ENCODE measurements at places on chromosomes 6 and 20.

- DNase-seq = no peak
Observed at GRCh38 chr6:124684621-124685020, 277.6 kb upstream of the RNF217 start.

DNA sequence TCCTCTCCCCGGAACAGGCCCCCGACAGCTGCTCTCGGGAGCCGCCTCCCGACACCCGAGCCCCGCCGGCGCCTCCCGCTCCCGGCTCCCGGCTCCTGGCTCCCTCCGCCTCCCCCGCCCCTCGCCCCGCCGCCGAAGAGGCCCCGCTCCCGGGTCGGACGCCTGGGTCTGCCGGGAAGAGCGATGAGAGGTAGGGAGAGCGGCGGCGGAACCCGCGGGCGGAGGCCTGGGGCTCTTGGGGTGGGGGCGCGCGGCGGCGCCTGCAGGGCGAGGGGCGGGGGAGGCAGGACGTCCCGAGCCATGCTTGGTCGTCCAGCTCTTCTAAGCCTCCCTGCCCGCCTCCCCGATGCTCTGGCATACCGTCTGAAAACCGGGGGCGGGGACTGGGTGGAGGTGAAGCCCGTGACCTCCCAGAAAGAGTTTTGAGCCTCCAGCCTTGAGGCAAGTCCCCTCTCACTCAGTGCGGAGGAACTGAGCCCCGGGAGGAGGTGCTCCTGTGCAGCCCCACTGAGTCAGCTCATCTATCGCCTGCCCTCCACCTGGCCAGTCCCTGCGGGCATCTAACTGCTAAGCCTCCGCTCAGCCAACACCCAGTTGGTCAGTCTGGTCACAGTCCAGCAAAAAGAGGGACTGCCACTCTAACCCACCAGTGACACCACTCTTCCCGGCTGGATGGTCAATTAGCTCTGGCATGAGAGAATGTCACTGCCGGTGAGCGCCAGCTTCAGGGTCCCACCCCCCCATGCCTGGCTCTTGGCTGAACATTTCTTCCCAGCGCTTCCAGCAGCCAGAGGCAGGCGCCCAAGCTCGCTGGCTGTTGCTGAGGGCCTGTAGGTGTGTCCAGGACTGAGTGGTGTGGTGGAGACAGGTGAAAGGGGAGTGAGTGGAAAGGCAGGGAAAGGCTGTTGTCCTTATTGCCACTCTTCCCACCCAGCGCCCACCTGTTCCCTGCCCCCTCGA lies 482 bp downstream of the DDR1 start:
- no peak for DNase-seq

GRCh38 chr6:149217466-149217888 lies 100.0 kb upstream of the TAB2 start:
- no peak for DNase-seq

GRCh38 chr20:56187534-56188165 lies 60.9 kb upstream of the MC3R start:
- DNase-seq = no peak

- no peak for DNase-seq
Observed at GRCh38 chr6:147817042-147817689, 308.7 kb downstream of the SAMD5 start.

GRCh38 chr20:51860111-51860882 lies 58.0 kb upstream of the SALL4 start:
- DNase-seq = no peak

- no peak for DNase-seq
Observed at GRCh38 chr6:168030908-168031307, 33.4 kb downstream of the KIF25 start.

DNA sequence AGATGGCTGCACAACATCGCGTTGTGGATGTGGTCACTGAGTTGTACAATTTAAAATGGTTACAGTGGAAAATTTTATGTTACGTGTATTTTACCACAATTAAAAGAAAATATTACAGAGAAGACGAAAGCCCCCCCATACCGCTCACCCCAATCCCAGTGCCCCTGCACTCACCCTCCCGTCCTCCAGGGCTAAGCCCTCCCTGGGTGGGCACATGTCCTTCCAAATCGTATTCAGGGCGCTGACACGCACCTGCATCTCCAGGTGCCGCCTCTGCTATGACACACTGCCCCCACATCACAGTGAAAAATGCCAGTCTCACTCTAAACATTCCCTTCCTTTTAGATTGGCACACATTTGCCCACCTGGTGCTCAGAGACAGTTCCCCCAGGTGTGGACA lies 49.4 kb downstream of the PSMG4 start:
- DNase-seq = no peak

GRCh38 chr6:160135907-160136655 lies 14.5 kb downstream of the SLC22A1 start:
- DNase-seq = no peak

DNA sequence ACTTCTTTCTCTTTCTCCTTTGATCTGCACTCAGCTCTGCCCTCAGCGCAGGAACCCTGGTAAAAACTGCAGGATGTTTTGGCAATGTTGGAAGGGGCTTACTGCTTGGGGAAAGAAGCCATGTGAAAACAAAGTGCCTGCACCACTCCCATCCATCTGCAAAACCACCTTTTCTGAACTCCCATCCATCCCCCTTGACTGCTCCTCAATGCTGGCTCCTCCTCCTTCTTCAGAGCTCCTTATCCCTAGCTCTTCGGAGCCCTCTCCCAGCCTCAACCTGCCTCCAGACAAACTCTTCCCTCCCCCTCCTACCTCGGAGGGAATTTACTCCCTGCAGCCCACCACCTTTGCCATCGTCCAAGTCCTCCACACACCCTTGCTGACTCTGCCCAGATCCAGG lies 4.2 kb upstream of the ZBTB12 start:
- no peak for DNase-seq

- no peak for DNase-seq
Observed at GRCh38 chr6:132401618-132402285, 477 bp upstream of the MOXD1 start.

DNA sequence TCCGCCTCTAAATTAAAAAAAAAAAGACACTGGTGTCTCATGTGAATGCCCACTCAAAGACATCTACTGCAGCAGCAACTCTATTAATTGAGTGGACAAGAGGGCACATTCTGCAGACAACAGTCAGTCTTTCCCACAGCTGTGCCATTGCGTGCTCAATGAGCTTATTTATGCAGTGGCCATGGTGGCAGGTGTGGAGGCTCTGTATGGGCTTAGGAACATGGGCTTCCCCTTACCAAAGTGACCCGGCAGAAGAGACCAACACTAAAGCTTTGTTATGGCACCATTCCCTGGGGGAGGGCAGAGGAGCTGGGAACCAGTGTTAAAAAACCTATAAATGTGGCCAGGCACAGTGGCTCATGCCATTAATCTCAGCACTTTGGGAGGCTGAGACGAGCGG lies 4.2 kb upstream of the VAPB start:
- DNase-seq = no peak

DNA sequence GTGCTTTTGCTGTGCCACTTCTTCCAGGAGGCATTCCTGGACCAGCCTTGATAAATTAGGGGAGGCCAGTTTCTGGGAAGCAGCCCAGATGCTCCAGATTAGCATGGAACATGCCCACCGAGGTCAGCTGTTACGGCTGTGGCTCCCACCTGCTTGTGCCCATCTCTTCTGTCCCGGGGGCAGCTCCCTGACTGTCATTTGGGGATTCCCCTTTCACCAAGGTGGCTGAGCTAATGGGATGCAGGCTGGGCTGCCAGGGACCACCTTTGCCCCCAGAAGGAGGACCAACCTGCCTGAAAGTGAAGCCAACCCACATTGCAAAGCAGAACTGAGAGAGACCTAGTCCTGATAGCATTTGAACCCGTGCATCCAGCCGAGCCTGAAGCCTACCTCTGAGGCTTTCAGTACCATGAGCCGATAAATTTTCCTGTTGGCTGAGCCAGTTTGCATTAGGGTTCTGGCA lies 85.3 kb downstream of the PTPN1 start:
- no peak for DNase-seq

DNA sequence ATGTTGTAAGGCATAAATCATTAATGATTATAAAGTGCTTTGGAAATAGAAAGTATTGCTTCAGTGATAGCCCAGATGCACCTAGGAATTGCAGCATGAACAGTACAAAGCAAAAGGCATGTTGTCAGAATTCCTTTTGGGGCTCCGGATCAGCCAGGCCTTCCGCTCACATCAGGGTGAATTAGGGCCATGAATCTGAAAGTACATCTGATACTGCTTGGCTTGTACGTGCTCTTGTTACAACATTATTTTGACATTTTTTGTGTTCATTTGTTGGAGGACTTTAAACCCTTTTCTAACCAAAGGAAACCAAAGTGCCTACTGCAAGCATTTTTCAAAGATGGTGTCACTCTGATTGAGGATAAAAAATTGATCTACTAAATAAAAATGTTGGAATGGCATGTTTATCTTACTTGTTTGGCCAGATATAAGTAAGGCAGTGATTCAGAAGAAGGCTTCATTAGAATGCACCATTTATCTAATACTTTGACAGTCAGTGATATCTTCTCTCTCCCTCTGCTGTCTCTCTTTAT lies 1005.6 kb upstream of the FLRT3 start:
- DNase-seq = no peak

DNA sequence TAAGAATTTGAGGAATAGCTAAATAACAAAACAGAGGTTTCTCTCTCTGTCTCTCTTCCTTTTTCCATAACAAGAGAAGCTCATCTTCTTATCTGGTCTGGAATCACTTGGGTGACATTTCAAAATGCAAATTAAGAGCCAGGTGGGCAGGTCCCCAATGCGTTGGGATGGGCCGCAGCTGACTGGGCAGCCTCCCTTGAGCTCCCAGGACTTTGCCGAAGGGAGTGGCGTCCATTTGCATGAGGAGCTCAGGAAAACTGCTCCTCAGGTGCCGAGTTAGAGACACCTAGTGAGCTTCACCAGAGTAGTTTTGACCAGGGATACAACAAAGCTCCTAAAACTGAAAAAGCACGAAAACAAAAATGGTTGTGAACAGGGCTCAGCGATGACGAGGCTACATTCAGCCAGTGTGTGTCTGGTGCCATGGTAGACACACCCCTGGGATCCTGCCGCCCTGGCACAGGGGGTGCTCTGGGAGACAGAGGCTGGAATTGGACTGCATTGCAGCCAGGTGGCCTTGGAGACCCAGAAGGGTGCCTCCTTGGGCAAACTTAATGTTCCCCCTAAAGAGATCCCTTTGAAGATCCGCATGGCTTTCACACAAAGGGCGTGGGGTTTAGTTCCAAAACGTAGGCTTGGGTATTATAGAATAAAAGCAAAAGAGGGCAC lies 13.5 kb upstream of the SERPINB6 start:
- no peak for DNase-seq

GRCh38 chr20:9082741-9083140 lies 13.9 kb downstream of the PLCB4 start:
- DNase-seq = no peak

- no peak for DNase-seq
Observed at GRCh38 chr20:54981175-54981574, 505.8 kb downstream of the DOK5 start.

GRCh38 chr6:124197148-124197547 lies 393.5 kb downstream of the NKAIN2 start:
- DNase-seq = no peak

DNA sequence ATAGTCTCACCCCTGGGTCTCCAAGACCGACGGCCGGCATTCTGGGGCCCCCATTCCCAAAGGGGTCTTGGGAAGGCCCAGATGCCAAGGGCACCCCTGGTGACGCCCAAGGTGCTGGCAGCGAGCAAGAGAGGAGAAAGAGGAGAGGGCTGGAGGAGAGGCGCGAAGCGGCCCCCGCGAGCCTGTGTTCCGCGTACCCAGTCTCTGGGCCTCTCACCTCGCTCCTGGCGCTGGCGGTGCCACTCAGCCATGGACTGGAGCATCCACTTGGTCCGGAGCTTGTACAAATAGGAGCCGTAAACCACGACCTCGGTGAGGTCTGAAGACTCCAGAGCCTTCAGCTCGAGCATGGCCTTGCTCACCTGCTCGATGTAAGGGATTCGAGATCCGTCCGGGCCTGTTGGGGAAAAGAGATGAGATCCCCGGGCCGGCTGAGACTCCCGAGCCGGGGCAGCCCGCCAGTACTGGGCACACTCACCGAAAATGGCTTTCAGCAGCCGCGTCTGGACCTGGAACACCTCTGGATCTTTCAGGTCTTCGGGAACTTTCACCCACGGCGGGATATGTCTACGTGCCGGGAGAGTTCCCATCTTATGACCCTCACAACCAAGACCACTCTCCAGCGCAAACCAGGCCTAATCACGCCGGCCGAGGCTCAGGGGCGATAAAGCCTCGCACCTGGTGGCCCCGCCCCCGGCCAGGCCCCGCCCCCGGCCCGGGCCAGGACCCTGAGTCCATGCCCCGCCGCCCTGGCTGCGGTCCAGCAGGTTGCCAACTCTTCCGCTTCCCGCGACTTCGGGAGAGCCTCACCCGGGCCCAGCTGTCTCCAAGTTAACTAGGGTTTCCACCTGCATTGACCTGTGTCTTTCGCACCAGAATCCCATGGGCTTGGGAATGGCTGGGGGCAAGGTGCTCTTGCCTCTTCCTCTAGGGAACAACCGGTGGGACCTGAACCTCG lies at the start of gene DPPA5:
TSS of gene DPPA5 (minus strand) at position 641 of the 958 bp plus-strand sequence. CDS start at position 590, 51 bp downstream.
- DNase-seq = no peak

- DNase-seq = no peak
Observed at GRCh38 chr6:105069821-105070445, 109.9 kb downstream of the POPDC3 start.

- DNase-seq = no peak
Observed at GRCh38 chr6:37488476-37488875, 11.2 kb downstream of the CCDC167 start.

GRCh38 chr6:75458895-75459294 lies 34.7 kb downstream of the FILIP1 start:
- no peak for DNase-seq

- no peak for DNase-seq
Observed at GRCh38 chr6:42507195-42507594, 55.5 kb upstream of the TRERF1 start.

DNA sequence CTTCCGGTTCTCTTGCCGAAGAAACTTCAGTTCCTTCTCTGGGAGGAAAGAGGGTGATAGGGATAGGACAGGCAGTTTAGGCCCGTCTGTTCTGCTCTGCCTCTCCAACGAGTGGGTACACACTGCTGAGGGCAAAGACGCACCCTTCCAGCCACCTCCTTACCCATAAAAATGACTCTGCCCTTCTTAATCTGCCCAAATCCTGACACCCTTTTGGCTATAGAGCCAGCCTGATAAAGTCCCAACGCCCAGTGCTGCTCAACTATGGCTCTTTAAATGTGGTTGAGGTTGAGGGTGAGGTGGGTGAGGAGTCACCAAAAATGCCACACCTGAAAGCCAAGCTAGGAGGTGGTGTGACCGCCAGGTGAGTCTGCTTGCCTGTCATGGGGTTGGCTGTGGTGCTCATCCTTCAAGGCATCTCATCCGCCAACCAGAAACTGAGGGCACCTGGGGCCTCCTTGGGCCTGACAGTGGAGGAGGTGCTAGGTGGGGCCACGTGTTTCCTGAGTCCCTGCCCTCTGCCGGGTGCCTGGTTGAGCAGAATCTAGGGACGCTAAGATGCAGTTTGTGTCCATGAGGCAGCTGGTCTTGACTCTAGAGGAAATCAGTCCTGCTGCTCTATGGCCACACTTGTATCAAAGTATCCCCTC lies 16.3 kb downstream of the CCDC167 start:
- DNase-seq = no peak

DNA sequence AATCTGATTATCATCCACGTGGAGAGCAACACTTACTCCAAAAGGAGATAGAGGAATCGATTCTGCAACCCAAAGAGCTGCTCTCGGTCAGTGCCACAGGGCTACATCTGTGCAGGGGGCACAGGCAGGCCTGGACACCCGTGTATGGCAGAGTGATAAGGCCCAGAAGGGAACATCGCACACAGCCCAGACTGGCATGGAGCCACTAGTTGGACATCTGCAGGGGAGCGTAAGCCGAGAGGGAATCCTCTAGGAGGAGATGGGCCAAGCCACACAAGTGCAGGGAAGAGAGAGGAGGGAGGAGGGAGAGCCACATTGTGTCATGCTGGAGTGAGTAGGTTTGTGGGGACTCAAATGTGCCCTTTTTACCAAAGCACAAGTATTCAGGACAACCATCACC lies 50.4 kb upstream of the ENTPD6 start:
- no peak for DNase-seq

All from AML-193 (cell line).